Nephron progenitor cell (in vitro differentiated cells): ENCODE measurements at places on chromosomes 7 and 10.
A peak's percentile ranks its signal among the peaks of the same experiment; 100 is the strongest.

- DNase-seq: no peak
Observed at GRCh38 chr7:4074407-4074806, 607.7 kb upstream of the FOXK1 start.

DNA sequence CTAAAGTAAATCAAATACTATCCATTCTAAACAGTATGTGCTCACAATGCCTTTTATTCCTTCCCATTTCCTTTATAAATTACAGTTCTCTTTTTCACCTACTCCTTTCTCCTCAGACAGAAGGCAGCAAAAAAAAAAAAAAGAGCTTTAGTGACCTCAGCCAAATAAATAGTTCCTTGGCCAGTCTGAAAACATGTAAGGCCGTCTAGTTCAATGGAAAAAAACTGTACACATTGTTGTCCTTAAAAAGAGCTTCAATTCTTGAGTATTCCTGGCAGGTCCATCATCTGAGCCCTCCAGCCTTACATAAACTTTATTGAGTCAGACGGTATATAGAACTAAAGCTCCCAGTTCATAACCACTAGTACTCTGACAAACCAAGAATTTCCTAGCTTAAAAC is 185.4 kb downstream of the CACNA2D1 start:
- DNase-seq: no peak

DNA sequence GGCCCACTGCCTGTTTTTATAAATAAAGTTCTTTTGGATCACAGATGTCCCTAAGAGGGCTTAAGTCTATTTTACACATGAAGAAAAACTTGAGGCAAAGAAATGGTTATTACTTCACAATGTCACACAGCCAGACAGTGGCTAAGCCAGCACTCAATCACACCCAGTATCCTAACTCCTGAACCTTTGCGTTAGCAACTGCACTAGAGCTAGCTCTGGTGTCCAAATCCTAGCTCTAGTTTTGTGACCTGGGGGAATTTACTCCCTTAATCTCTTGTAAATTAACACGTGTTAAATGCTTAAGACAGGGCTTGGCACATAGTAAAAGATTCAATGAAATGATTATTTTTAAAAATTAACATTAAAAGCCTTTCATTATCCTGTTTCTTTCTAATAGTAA is 49.0 kb upstream of the TPK1 start:
- DNase-seq: no peak

- no peak for DNase-seq
Observed at GRCh38 chr10:127303746-127304145, 107.4 kb upstream of the INSYN2A start.

DNA sequence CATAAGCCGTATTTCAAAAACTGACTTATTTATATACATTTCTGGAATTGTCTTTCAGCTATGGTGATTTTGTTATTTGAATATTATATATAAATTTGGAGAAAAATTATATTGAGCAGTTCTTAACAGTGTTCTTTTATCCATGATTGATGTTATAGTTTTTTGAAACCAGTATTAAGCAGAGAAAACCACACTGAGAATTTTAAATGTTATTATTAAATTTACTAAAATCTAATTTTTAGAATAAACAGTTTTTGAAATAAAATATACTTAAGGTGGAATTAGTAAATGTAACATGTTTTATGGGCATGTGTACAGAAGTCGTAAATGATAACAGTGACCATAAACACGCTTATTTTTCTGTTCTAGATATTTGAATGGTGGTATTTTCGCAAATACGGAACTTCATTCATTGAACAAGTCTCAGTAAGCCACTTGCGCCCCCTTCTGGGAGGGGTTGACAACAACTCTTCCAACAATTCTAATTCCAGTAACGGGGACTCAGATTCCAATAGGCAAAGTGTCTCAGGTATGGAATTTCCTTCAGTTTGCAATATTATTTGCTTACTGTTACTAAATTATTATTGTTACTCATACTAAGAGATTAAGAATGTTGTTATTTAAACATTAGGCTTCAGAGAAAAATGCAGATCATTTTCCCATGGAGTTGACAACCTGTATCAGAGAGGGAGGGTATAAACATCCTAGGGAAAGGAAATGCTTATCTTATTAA is 166.1 kb downstream of the ST7 start:
- DNase-seq: peak; percentile 86

- DNase-seq: no peak
Observed at GRCh38 chr7:50855526-50855925, 72.8 kb upstream of the GRB10 start.

GRCh38 chr7:141665208-141666035 is 36.5 kb downstream of the DENND11 start:
- DNase-seq: no peak

- DNase-seq: no peak
Observed at GRCh38 chr10:118330295-118331076, 11.6 kb downstream of the FAM204A start.

- no peak for DNase-seq
Observed at GRCh38 chr10:82463614-82464013, 588.6 kb downstream of the NRG3 start.

- no peak for DNase-seq
Observed at GRCh38 chr7:37408291-37409228, 40.1 kb downstream of the ELMO1 start.

DNA sequence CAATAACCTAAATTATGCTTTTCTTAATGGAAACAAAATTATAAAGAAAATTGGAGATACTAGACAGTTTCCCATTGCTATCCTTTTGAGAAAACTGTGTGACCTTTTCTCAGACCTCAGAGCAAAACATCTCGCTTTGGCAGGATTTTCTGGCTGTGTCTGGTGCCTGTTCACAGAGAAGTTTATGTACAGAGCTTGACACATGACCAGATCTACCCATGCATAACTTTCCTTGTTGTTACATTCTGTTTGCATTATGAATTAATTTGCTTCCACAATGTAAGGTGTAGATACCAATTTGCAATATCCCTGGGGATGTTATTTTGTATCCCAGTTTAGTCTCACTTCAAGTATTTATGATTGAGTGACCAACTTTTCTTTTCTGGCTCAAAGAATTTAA is 565.0 kb downstream of the XPNPEP1 start:
- no peak for DNase-seq

GRCh38 chr7:44967571-44968446 is 11.0 kb downstream of the MYO1G start:
- peak; percentile 45 for DNase-seq

DNA sequence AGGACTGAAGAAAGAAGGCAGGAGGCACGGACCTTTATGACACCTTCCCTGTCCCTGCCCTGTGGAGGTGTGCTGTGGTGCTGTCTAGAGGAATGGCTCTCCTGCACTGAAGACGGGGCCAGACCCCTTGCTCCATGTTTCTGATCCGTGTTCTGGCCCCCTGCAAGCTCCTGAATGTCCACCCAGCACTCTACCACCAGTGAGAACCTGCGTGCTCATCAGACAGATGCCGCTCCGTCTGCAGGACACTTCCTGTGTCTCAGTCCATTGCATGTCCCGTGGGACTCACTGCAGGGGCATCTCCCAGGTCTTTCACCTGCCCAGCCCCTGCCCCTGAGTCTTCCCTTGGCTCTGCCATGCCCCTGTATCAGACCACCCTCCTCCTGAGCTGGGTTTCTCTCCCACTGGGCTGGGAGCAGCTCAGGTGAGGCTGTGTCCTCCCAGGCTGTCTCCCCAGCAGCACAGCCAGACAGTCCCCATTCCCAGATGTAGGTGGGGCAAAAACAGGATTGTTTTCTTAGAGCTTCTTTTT is 278.3 kb upstream of the ZNF32 start:
- DNase-seq: no peak

DNA sequence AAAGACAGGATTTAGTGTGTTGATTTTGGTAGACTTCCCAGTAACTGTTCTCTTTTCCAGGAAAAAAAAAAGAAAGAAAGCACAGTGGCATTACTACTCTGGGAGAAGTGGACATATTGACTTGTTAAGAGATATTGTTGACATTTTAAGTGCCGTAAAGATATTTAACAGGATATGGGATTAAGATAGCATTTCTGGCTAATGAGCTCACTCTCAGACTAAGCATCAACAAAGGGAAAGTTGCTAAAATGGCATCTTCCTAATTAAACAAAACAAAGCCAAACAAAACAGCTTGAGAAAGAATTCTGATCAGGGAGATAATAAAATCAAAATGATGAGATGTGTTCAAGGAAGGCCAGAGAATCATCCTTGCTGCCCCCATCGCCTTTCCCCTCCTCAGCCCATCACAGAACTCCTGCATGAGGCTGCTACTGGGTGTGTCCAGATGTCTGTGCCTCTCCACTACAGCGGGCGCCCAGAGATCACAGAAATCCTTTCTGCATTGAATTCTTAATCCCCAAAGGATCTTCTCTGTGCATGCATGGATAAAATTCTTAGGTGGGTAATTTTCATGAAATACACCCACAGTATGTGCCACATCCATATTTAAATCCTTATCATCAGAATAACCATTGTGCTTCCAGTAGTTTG is 270.5 kb downstream of the POU6F2 start:
- no peak for DNase-seq

- no peak for DNase-seq
Observed at GRCh38 chr7:83819911-83820310, 171.0 kb upstream of the SEMA3E start.

- no peak for DNase-seq
Observed at GRCh38 chr10:124955868-124956267, 13.9 kb downstream of the ZRANB1 start.

GRCh38 chr7:8629504-8629903 is 196.1 kb downstream of the NXPH1 start:
- no peak for DNase-seq

DNA sequence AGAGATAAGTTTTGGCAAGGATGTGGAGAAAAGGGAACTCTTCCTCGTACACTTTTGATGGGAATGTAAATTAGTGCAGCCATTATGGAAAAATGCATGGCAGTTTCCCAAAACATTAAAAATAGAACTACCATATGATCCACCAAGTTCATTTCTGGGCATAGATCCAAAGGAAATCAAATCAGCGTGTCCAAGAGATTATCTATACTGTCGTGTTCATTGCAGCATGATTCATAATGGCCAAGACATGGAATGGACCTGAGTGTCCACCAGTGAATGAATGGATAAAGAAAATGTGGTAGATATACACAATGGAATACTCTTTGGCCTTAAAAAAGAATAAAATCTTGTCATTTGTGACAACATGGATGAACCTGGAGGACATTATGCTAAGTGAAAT is 70.3 kb upstream of the RSU1 start:
- no peak for DNase-seq

- peak; percentile 81 for DNase-seq
Observed at GRCh38 chr10:34906067-34906965, 91.2 kb upstream of the PARD3 start.

- no peak for DNase-seq
Observed at GRCh38 chr7:155576416-155576815, 30.1 kb upstream of the CNPY1 start.

GRCh38 chr10:80718024-80718423 is 180.3 kb downstream of the SH2D4B start:
- no peak for DNase-seq

DNA sequence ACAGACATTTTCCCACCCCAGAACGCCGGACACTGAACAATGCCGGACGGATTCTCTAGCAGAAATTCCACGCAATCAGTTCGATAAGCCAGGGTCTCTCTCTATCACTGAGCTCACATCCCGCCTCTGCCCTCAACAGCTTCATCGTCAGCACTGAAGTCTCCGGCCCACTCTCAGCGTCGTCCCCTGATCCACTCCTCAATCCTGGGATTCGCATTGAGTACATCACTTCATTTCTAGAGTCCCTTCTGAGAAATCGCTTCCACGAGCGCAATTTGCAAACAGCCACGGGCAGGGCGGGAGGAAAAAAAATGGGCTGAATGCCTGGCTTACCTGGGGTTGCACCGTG is 365 bp downstream of the YME1L1 start:
- DNase-seq: no peak

DNA sequence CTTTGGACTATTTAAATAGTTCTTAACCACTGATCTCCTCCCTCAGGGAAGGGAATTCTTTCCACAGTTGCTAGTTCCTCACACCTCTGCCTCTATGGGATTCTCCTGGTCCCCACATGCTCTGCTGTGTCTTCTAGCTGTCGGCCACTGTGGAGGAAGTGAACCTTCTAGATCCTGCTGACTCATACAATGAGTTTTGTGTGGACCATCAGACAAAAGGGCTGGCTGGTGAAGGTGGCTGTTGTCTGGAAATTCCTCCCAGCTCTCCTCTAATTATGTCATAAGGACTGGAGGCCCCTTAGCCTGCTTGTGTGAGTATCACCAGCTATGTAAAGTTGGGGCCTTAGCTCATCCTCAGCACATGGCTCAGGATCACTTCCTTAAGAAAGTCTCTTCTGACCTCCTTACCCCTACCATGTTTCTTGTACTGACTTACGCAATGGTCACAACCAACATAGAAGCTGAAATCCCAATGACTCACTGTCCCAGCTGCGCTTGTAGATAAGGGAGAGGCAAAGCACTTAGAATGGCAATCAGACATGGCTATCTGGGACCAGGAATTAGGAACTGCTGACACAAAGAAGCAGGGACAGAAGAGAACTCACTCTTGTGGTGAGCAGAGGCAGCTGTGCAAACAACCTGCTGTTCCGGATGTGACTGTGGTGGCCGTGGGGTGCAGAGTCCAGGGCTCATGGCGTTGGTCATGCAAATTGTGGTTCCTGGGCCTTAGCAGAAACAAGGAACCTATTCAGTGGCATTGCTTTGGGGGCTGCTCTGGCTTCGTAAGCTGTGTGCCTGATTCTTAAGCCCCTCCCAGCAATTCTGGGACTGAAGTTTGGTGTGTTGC is 2.5 kb upstream of the MACC1 start:
- peak; percentile 7 for DNase-seq

DNA sequence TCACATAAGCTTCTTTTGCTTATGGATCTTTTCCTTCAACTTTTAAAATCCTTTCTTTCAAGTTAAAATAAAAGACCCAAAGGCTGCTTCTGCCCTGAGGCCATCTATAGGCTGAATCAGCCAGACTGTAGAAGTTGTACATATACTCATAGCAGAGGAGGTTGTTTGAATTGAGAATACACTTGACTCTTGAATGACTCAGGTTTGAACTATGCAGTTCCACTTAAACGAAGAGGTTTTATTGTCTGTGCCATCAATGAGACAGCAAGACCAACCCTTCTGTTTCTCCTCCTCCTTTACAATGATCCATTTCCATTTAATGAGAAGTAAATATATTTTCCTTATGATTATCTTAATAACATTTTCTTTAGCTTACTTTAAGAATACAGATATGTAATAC is 5.8 kb downstream of the ZNF365 start:
- no peak for DNase-seq

GRCh38 chr7:3682028-3682710 is 381.1 kb downstream of the SDK1 start:
- DNase-seq: peak; percentile 20

- no peak for DNase-seq
Observed at GRCh38 chr10:72735288-72735936, 43.5 kb downstream of the MCU start.

GRCh38 chr7:80622541-80622940 is 15.9 kb upstream of the CD36 start:
- no peak for DNase-seq

- DNase-seq: no peak
Observed at GRCh38 chr7:2698581-2699288, 10.7 kb downstream of the AMZ1 start.

GRCh38 chr10:329361-330099 is 194.3 kb downstream of the ZMYND11 start:
- DNase-seq: no peak

- no peak for DNase-seq
Observed at GRCh38 chr7:82109288-82109687, 334.3 kb downstream of the CACNA2D1 start.

- DNase-seq: no peak
Observed at GRCh38 chr7:1378610-1379601, 80.4 kb downstream of the MICALL2 start.
